Osteoblast (primary cell): ENCODE measurements at places on chromosomes 16 and 17. TPM values are rescaled to one million over a fixed set of nuclear protein-coding genes. Genes with fewer than 3 reads are reported as not detected.

DNA sequence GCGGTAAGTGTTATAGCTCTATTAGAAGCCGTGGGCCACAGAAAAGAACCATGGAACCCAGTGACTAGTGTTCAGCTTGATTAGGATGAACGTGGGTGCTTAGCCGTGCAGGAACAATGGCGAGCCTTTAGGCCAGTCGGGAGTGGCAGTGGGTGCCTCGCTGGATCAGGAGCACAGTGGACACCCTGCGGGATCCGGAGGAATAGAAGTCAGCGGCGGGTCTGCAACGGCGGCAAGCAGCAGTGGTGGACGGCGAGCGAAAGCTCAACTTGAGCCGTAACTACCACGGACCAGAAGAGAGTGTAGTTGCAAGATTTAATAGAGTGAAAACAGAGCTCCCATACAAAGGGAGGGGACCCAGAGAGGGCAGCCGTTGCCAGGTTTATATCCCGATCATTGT is 37.3 kb upstream of the CDH15 start:
- no peaks in the 10 kb centered on the region for H3K27me3 ChIP-seq
- H3K4me1 ChIP-seq = no peaks in the 10 kb centered on the region
- DNase-seq = no peak
- H3K36me3 ChIP-seq = peaks cover 23% of the 10 kb centered on the region
- H3K27ac ChIP-seq = no peak overlapping the region

SCNN1G gene
- total RNA-seq = not detected in 2 replicates

GRCh38 chr16:74868501-74868900 is 93.9 kb upstream of the FA2H start:
- H3K27ac ChIP-seq = peak overlapping the region; percentile 9
- peaks cover 6% of the 10 kb centered on the region for H3K4me1 ChIP-seq
- no peaks in the 10 kb centered on the region for H3K36me3 ChIP-seq
- no peak overlapping the region for H3K4me3 ChIP-seq
- DNase-seq = peak; percentile 77

SYCE1L gene
- total RNA-seq = not detected in 2 replicates

DNA sequence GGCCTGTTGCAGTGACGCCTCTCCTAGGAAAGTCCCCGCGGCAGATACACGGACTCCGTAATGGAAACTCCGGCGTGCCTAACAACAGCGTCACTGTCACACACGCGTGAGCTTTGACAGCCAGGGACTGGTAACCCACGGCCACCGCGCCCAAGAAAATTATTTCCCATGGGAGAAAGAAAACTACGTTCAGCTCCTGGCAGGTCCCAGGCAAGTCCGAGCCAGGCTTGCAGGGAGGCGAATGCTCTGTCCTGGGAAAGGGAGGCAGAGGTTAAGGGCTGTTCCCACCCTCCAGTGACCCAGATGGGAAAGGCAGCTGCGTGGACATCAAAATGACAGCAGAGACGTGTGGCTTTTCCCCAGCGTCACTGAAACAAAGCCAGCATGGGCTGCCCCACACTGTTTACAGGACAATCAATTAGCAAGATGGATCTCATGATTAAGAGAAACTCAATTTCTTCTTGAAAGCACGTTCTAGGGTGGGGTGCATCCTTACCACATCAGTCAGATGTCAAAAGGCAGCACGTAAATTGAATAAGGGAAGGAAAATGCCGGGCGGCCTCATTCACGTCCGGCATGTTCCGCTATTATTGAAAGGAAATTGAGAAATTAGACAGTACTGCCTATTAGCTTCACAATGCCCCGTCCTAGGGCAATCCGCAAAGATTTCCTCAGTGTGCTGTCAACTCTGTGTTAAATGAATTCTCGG is 82.5 kb downstream of the NXN start:
- H3K36me3 ChIP-seq = no peaks in the 10 kb centered on the region
- no peak for DNase-seq
- H3K4me1 ChIP-seq = peaks cover 18% of the 10 kb centered on the region
- no peak overlapping the region for H3K27ac ChIP-seq

GRCh38 chr16:47528431-47528830 is 67.3 kb downstream of the PHKB start:
- no peaks in the 10 kb centered on the region for H3K36me3 ChIP-seq
- H3K4me3 ChIP-seq = no peak overlapping the region
- no peak overlapping the region for H3K27ac ChIP-seq
- no peak for DNase-seq

GRCh38 chr17:58337210-58337599 is 8.6 kb upstream of the TSPOAP1 start:
- H3K27ac ChIP-seq = peak overlapping the region; percentile 88
- DNase-seq = peak; percentile 90
- no peaks in the 10 kb centered on the region for H3K36me3 ChIP-seq
- peaks cover 36% of the 10 kb centered on the region for H3K4me1 ChIP-seq
- H3K27me3 ChIP-seq = no peaks in the 10 kb centered on the region

DNA sequence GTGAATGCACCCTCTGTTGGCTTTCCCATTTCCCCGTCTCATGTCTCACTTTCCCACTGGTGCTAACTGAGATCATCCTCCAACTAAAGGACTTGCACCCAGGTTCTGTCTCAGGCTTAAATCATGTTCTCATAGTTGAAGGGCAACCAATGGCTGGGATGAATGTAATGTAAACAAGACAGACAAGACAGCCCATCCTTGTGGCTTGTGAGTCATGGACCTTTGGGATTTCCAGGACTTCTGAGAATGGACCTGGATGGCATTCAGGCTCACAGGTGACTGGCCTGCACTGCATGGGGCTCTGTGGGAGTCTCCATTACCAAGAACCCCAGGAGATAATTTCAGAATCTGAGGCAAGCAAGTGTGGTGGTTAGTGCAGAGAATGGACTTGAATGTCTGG is 347.5 kb downstream of the HAPSTR1 start:
- no peak overlapping the region for H3K4me3 ChIP-seq
- no peaks in the 10 kb centered on the region for H3K27me3 ChIP-seq
- no peaks in the 10 kb centered on the region for H3K4me1 ChIP-seq
- no peak overlapping the region for H3K27ac ChIP-seq

SHISA9 gene
- total RNA-seq = under 0.01 TPM in 2 replicates

- peak; percentile 69 for DNase-seq
- peak overlapping the region; percentile 85 for H3K4me3 ChIP-seq
- peaks cover 11% of the 10 kb centered on the region for H3K4me1 ChIP-seq
Measured at GRCh38 chr17:47324224-47325020, 667 bp downstream of the EFCAB13 start.

DNA sequence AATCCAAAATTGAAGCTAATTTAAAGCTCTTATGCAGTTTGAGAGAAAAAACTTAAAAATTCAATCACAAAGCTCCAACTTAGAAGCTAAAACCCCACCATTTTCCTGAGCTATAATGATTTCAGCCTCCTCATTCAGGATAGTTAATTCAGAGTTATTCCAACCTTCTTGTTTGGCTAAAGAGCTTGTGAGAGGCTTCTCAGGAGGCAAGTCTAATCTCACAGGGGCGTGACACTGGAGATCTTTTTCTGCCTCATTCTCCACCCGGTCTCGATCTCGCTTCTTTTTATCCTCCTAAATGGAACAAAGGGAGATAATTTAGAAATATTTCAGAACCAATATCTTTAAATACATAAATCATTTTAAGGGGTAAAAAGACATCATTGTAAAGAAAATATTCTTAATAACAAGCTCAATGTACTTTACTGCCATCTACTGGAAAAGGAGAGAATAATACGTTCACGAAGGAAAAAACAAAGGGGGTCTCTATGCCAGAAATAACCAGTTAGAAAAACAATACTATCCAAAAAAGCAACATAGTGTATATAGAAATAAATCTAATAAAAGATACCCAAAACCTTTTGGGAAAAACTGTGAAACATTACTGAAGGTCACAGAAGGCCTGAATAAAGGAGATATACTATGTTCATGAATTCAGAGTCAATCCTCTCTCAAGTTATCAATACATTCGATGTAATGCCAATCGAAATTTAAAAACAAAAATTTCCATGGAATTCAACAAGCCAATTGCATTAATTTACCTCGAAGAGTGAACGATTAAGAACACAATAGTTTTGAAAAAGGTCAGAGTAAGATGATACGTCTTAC is 13.9 kb downstream of the BRD7 start:
- no peaks in the 10 kb centered on the region for H3K4me1 ChIP-seq
- no peaks in the 10 kb centered on the region for H3K27me3 ChIP-seq

DNA sequence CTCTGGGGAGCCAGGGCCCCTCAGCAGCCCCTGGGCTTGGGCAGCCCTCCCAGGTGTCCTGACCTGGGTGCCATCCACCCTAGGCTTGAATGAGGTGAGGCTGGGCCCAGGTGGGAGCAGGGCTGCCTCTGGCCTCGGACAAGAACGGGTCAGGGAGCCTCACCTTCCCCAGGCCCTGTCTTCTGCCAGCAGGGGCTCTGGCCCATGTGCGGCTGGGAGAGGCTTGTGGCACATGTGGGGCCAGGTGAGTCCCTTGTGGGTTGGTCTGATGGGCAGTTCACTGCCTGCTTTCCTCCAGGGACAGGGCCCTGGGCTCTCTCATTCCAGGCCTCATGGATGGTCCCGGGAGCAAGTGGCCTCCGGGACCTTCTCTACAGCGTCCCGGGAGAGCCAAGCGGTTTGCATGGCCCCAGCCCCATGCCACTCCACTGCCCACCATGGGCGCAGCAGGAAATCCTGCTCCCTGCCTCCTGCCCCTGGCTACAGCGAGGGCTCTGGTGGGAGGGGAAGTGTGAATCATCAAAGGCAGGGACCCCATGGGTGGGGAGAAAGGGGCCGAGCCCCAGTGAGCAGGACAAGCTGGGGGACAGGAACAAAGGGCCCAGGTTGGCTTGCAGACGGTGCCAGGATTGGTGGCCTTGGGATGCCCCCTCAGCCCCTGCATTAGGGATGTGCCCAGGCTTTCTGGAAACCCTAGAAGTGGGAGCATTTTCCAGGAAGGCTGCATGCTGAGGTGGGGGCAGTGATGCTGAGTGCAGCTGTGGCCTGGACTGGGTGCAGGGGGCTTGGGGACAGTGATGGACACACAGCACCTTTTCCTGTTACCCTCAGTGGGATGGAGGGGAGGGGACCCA is 12.2 kb downstream of the VASN start:
- H3K27me3 ChIP-seq = no peaks in the 10 kb centered on the region
- peaks cover 44% of the 10 kb centered on the region for H3K36me3 ChIP-seq
- H3K27ac ChIP-seq = peak overlapping the region; percentile 61
- H3K4me3 ChIP-seq = no peak overlapping the region
- DNase-seq = peak; percentile 92

DNA sequence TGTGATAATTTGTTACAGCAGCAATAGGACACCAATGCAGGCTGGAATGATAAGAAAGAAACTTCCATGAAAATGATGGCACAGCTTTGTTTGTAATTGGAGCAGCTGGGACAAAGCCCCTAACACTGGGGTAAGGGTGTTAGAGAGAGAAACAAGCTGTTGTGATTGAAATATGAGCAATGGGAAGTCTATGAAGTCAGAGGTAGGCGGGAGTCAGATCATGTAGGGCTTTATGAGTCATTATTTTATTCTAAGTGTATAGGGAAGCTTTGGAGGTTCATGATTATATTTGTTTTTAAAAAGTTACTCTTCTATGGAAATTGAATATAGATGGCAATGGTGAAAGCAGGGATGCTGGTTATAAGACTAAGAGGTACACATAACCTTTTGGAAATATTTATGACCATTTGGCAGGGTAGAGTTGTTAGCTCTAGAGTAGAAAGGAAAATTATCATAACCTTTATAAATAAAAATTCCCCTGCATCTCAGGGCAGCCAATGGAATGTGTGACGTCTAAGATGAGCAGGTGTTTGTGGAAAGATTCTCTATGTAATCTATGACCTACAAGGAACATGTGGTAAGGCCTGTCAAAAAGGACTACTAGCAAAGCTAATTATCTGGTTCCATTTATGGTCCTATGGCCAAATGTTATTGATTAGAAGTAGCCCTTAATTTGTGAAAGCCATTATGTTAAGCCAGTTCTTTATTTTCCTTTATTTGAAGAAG is 85.6 kb downstream of the KCNJ2 start:
- no peaks in the 10 kb centered on the region for H3K36me3 ChIP-seq
- H3K4me3 ChIP-seq = no peak overlapping the region
- no peak for DNase-seq
- no peaks in the 10 kb centered on the region for H3K4me1 ChIP-seq
- H3K27me3 ChIP-seq = no peaks in the 10 kb centered on the region
- no peak overlapping the region for H3K27ac ChIP-seq

DNA sequence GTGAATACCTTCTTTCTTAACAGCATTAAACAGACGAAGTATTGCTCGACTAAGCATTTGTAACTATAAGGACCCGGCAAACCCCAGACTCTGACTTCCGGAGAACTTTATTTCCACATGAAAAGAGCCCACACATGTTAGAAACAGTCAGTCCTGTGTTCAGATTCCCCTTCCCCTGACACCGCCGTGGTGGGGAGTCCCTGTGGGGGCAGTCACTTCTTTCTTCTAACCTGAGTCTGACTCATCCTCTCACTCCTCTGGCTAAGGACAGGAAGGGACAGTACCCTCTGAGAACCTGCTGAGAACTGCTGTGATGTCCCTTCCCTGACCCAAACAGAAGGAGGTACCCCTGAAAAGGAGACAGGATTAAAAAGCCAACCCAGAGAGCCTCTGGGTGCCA is 165.1 kb downstream of the XYLT1 start:
- H3K4me1 ChIP-seq = peaks cover 12% of the 10 kb centered on the region
- H3K27ac ChIP-seq = no peak overlapping the region
- no peak for DNase-seq
- H3K36me3 ChIP-seq = no peaks in the 10 kb centered on the region
- H3K27me3 ChIP-seq = no peaks in the 10 kb centered on the region
